ENCODE measurements at places on chromosomes 11 and 22.

DNA sequence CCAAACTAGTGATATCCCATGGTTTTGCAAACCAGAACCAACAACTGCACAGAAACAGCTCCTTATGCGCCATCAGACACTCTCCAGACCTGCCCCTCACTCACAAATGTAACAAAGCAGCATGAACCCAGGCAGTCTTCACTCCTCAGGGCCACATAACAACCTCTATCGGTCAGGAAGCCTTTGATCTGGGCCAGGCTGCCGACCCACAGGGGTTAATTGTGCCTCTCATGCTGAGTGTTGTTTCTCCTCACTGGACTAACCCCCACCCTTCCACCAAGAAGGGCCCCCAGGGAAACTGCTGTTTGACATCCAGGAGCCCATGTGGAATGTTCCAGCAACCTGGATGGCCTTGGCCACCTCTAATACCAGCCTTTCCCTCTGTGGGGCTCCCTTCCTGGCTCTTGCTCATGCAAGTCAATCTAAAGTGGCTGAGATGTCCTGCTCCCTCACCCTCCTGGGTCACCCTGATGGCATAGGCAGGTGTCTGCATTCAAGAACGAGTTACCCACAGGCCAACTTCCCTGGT lies 7.9 kb upstream of the RGL4 start:
- H3K27me3 ChIP-seq, result no peaks in the 10 kb centered on the region
- DNase-seq, result no peak
- H3K27ac ChIP-seq, result no peak overlapping the region

GRCh38 chr11:4593739-4594138 lies at the start of gene OR52I1:
Gene OR52I1, plus strand, starts transcription at chr11:4594039. Its CDS starts 0 bp downstream, at chr11:4594039.
- no peak for DNase-seq
- H3K27me3 ChIP-seq, result no peaks in the 10 kb centered on the region
- no peak within 1 kb of the TSS for H3K27ac ChIP-seq
- no peak within 1 kb of the TSS for H3K4me3 ChIP-seq

- DNase-seq, result peak; percentile 32
- H3K27me3 ChIP-seq, result no peaks in the 10 kb centered on the region
- no peaks in the 10 kb centered on the region for H3K4me1 ChIP-seq
- H3K36me3 ChIP-seq, result no peaks in the 10 kb centered on the region
- H3K4me3 ChIP-seq, result no peak overlapping the region
Observed at GRCh38 chr11:46513934-46514342, 79.9 kb downstream of the AMBRA1 start.

DNA sequence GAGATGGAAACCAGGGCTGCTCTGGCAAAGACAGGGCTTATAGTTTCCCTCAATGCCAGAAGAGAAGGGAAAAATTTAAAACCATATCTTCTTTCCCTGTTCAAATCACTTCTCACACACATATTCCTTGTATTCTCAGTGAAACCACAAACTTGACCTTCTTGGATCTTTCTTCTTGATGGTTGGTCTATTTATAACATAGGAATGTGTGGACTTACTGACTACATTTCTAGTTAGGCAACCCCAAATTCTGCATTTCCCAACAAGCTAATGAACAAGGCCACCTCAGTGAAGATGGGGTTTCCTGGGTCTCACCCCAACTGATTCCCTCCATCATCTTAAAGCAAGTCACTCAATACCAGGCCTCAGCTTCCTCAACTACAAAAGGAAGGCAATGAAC lies 3.8 kb upstream of the QSER1 start:
- H3K4me3 ChIP-seq, result no peak overlapping the region
- no peaks in the 10 kb centered on the region for H3K36me3 ChIP-seq

DNA sequence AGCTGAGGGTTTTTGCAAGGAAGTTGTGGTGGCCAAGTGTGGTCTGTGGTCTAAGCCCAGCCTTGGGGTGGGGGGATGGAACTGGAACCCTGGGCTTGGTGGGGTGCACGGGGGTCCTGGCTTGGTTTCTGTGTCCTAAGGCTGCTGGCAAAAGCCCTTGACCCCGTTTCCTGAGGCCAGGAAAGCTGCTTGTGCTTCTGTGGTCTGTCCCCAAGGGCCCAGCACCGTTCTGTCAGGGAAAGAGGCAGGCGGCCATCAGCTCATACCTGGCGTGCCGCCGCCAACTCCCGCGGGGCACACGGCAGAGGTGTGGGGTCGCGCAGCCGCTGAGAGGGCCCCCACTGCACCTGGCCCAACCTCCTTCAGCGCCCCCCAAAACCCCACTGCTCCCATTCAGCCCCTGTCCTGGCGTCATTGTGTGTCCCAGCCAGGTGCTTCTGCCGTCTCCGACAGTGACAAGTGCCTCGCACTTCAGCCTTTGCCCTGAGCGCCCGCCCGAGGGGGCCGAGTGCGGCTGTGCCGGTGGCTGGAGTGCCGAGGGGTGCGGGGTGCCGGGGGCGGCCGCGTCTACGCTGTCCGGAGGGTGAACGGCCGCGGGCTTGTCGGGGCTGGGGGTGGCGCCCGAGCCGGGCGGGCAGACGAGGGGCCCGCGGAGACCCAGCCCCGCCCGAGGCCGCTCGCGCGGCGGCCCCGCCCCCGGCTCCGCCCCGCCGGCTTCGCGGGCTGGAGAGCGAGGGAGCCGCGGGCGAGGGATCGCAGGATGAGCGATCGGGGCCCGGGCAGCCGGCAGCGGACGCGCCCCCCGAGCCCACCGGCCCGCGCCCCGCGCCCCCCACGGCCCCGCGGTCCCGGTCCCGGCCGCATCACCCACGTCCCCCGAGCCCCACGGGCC lies at the start of gene CNIH2:
Gene CNIH2 (plus strand): TSS at position 705 of the 892 bp plus-strand sequence. CDS start 282 bp downstream, outside the sequence.
- no peaks in the 10 kb centered on the region for H3K27me3 ChIP-seq
- H3K4me1 ChIP-seq, result peaks cover 23% of the 10 kb centered on the region
- no peak for DNase-seq
- H3K27ac ChIP-seq, result peak within 1 kb of the TSS; percentile 76
- no peaks in the 10 kb centered on the region for H3K36me3 ChIP-seq

- no peaks in the 10 kb centered on the region for H3K4me1 ChIP-seq
- DNase-seq, result no peak
- peak overlapping the region; percentile 86 for H3K27ac ChIP-seq
- H3K36me3 ChIP-seq, result no peaks in the 10 kb centered on the region
Observed at GRCh38 chr11:32830796-32831195, 1.1 kb downstream of the PRRG4 start.

- no peak for DNase-seq
- H3K4me3 ChIP-seq, result no peak overlapping the region
- no peaks in the 10 kb centered on the region for H3K36me3 ChIP-seq
Observed at GRCh38 chr11:44777209-44778194, 50.7 kb downstream of the TSPAN18 start.

- no peak overlapping the region for H3K4me3 ChIP-seq
- DNase-seq, result no peak
- H3K36me3 ChIP-seq, result no peaks in the 10 kb centered on the region
- no peaks in the 10 kb centered on the region for H3K4me1 ChIP-seq
- no peak overlapping the region for H3K27ac ChIP-seq
Observed at GRCh38 chr11:13046637-13047570, 37.8 kb downstream of the RASSF10 start.

DNA sequence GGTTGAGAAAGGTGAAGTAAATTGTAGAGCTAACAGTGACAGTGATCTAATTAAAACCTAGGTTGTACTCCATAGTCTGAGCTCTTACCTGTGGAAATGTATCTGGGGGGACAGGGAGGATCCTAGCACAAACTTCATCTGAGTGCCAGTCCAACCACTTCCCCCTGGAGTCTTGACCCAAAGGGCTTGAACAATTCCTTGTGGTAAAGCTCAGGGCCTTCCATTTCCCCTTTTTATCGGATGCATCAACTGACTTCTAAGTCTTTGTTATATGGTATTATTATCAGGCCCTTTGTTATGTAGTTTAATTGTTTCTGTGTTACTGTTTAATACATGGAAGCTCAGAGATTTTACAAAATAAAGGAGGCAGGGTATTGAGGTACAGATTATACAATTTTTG lies 140.2 kb upstream of the SESN3 start:
- H3K4me3 ChIP-seq, result no peak overlapping the region
- H3K36me3 ChIP-seq, result no peaks in the 10 kb centered on the region

- no peaks in the 10 kb centered on the region for H3K27me3 ChIP-seq
- no peak overlapping the region for H3K27ac ChIP-seq
- no peak for DNase-seq
- H3K4me1 ChIP-seq, result no peaks in the 10 kb centered on the region
- H3K4me3 ChIP-seq, result no peak overlapping the region
- H3K36me3 ChIP-seq, result no peaks in the 10 kb centered on the region
Observed at GRCh38 chr22:47995718-47996117, 1233.3 kb downstream of the TBC1D22A start.

DNA sequence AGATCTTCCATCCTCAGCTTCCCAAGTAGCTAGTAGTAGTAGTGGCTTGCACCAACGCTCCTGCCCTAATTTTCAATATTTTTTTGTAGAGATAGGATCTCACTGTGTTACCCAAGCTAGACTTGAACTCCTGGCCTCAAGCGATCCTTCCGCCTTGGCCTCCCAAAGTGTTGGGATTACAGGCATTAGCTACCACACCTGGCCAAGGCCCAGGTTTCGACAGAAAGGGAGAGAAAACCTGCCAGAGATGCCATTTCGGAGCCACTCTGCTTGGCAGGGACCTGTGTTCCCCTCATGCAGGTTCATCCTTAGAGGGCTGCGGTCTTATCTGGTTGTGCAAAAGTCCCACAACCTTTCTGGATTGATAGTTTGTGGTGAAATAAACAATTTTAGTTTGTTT lies 41.4 kb downstream of the FAM83F start:
- H3K36me3 ChIP-seq, result no peaks in the 10 kb centered on the region
- no peak overlapping the region for H3K27ac ChIP-seq
- DNase-seq, result no peak
- H3K27me3 ChIP-seq, result no peaks in the 10 kb centered on the region
- peaks cover 19% of the 10 kb centered on the region for H3K4me1 ChIP-seq
- H3K4me3 ChIP-seq, result no peak overlapping the region

GRCh38 chr22:44143105-44143474 lies 37.6 kb upstream of the PARVG start:
- H3K4me3 ChIP-seq, result no peak overlapping the region

DNA sequence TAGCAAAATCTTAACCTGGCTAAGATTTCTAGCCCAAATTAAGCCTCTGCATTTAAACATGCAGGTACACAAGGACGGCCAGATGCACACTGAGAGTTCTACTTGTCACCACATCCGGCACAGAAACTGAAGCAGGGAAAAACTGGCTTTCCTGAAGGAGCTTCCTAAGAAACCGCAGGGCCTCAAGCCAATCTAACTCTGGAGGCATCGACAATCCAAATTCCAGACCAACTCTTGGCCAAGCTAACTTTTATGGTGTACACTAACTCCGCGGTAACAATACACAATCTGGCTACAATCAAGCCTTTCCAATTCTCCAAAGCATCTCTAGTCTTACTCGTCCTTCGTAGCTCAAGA lies 1.2 kb downstream of the MSANTD2 start:
- H3K4me3 ChIP-seq, result peak overlapping the region; percentile 92
- peak overlapping the region; percentile 97 for H3K27ac ChIP-seq
- DNase-seq, result no peak

DNA sequence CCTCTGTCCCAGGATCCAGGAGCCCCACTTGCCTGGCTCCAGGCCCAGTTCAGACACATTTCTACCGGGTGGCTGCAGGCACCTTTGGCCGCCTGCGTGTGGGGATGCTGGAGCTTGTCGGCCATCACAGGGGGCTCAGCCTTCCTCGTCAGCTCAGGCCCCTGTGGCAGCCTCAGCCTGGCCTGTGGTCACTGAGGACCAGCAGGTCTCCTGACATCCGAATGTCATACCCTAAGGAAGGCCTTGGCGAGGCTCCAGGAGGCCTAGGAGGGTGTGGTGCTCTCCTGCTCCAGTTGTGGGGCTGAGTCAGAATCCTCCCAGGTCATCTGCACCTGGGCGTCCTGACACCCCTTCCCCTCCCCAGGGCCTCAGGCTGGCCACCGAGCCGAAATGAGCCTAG lies 14.9 kb upstream of the SOX10 start:
- peaks cover 26% of the 10 kb centered on the region for H3K4me1 ChIP-seq
- no peaks in the 10 kb centered on the region for H3K27me3 ChIP-seq
- no peak overlapping the region for H3K4me3 ChIP-seq
- H3K27ac ChIP-seq, result peak overlapping the region; percentile 77

- no peaks in the 10 kb centered on the region for H3K27me3 ChIP-seq
- H3K4me3 ChIP-seq, result no peak overlapping the region
- H3K36me3 ChIP-seq, result peaks cover 71% of the 10 kb centered on the region
- H3K4me1 ChIP-seq, result peaks cover 9% of the 10 kb centered on the region
Observed at GRCh38 chr11:46541593-46542371, 52.0 kb downstream of the AMBRA1 start.

DNA sequence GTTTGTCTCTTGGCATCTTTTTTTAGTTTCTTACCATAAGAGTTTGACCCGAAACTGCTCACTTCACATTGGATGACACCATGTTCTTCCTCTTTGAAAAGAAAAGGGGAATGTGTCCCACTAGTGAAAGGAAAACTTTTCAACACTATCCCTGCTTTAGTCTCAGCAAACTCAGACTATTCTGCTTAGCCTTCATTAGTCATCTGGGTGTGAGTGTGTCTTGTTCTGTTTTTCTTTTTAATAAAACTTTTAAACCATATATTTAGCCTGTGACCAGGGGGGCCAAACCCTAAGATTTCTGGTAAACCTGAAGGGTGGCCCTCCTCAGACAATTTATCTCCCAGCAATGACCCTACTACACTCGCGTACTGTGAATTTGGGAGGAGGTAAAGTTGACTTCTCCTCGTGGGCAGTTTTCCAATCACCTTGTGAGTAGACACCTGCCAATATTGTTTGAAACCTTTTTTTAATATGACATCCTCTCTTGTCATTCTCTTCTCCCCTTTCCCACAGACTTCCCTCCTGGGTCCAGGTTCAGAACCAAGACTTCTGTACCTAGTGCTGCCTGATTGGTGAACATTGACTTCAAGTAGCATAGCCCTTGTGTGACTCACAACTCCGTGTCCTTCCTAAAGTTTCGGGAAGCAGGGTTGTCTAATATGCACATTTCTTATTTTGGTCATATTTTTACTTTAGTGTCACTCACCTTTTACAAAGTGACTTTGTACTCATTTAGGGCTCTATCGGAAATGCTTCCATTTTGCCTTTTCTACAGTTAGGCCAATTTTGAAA lies 39.9 kb downstream of the DBX1 start:
- no peak for DNase-seq
- H3K36me3 ChIP-seq, result no peaks in the 10 kb centered on the region
- H3K27me3 ChIP-seq, result no peaks in the 10 kb centered on the region
- H3K4me1 ChIP-seq, result no peaks in the 10 kb centered on the region
- no peak overlapping the region for H3K4me3 ChIP-seq
- H3K27ac ChIP-seq, result no peak overlapping the region

DNA sequence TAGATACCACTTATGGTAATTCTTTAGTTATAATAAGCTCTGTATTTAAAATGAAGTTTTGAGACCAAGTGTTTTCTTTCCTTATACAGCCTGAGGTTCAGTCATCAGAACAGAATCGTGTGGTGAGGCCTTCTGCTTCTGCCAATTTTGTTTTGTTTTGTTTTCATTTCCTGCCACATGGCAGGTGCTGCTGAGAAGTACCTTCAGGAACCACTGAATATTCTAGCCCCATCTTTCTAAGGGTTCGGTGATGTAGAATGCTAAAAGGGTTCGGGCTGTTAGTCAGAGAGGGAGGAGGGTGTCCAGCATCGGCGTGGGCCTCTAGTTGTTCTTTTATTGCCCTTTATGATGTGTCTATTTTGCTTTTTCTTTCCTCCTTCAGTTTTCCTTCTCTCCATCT lies 25.8 kb downstream of the TNRC6B start:
- H3K36me3 ChIP-seq, result no peaks in the 10 kb centered on the region
- no peak overlapping the region for H3K4me3 ChIP-seq
- H3K27ac ChIP-seq, result peak overlapping the region; percentile 8
- no peaks in the 10 kb centered on the region for H3K27me3 ChIP-seq

- no peak for DNase-seq
- H3K27me3 ChIP-seq, result no peaks in the 10 kb centered on the region
- no peak overlapping the region for H3K27ac ChIP-seq
- peaks cover 23% of the 10 kb centered on the region for H3K4me1 ChIP-seq
- H3K4me3 ChIP-seq, result peak overlapping the region; percentile 34
- H3K36me3 ChIP-seq, result no peaks in the 10 kb centered on the region
Observed at GRCh38 chr22:18110954-18111758, 547 bp downstream of the TUBA8 start.

All from tibial nerve (tissue), 4 donors.